Stimulated activated CD4-positive, alpha-beta T cell treated with anti-CD3 and anti-CD28 coated beads, TNF-alpha, amount 100 ng/mL, for 4 hours (primary cell): ENCODE measurements at places on chromosomes 7 and 10.
A peak's percentile ranks its signal among the peaks of the same experiment; 100 is the strongest.

DNA sequence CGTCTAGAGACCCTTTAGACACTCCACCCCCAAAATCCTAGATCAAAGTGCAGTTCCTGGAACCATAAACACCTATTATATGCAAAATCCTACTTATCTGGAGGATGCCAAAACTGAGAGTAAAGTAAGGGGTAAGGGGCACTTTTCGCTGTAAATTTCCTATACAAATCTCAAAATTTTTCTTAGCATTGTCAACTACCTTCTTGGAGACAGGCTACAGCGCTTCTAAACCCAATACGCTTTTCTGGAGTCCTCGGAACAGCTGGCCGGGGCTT is 10.4 kb downstream of the TWIST1 start:
- no peak for DNase-seq

- DNase-seq: no peak
Measured at GRCh38 chr10:47176206-47176902, 123.6 kb upstream of the GDF10 start.

DNA sequence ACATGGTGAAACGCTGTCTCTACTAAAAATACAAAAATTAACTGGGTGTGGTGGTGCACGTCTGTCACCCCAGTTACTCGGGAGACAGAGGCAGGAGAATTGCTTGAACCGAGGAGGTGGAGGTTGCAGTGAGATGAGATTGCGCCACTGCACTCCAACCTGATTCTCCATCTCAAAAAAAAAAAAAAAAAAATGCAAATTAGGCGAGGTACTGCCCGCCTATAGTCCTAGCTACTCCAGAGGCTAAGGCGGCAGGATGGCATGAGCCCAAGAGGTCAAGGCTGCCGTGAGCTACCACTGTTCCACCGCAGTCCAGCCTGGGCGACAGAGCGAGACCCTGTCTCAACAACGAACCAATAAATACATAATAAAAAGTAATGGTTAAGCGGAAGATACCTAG is 1.1 kb upstream of the EIF4H start:
- no peak for DNase-seq

DNA sequence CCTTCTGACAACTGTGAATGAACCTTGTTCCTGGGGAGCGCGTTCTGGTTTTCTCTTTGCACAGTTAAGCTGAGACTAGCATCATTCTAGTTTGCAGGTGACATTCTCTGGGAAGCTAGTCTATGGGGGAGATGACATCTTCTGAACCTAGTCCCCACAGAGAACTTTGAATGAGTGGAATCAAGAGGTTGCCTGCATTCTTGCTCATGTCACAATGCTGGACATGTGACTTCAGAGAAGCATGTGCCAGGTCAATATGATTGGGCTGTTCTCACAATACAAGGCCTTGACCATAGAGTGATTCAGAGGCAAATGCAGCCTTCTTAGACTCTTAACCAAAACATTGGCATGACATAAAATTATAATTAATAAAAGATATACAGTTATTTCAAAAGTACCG is 22.1 kb downstream of the KLLN start:
- no peak for DNase-seq

- no peak for DNase-seq
Measured at GRCh38 chr7:106824458-106824857, 40.6 kb upstream of the PIK3CG start.

DNA sequence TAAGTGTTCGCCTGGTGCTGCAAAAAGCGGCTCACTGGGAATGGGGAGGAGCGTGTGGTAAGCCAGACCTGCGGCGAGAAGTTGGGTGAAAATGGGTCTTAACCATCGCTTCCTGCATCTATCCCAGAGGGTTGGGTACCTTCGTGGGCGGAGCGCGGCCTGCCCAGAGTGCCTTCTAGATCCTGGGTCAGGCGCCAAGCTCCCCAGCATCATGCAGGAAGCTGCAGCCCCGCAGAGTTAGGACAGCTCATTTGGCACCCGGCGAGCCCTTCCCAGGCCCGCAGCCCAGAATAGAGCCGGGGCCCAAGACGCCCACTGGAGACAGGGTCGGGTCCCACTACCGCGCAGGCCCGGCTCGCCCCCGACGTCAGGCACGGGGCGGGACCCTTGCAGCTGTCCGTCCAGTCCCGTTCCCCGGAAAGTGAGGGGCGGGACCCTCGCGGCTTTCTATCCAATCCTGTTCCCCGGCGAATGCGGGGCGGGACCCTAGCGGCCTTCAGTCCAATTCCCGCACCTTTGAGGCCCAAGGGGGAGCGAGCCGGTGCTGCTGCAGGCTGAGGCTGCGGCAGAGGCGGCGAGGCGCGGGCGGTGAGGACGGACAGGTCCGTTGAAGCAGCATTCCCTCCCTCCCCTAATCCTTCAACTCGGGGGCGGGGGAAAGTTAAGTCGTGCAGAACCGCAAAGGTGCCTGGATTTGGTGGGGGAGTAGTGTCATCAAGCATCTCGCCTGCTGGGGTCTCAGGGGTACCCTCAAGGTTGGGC is at the start of gene CROT:
CROT (plus strand) TSS at position 499 of the 762 bp plus-strand sequence. CDS start 3,405 bp downstream, outside the sequence.
- peak; percentile 85 for DNase-seq

- no peak for DNase-seq
Measured at GRCh38 chr7:109893231-109893630, 1197.7 kb upstream of the LRRN3 start.

DNA sequence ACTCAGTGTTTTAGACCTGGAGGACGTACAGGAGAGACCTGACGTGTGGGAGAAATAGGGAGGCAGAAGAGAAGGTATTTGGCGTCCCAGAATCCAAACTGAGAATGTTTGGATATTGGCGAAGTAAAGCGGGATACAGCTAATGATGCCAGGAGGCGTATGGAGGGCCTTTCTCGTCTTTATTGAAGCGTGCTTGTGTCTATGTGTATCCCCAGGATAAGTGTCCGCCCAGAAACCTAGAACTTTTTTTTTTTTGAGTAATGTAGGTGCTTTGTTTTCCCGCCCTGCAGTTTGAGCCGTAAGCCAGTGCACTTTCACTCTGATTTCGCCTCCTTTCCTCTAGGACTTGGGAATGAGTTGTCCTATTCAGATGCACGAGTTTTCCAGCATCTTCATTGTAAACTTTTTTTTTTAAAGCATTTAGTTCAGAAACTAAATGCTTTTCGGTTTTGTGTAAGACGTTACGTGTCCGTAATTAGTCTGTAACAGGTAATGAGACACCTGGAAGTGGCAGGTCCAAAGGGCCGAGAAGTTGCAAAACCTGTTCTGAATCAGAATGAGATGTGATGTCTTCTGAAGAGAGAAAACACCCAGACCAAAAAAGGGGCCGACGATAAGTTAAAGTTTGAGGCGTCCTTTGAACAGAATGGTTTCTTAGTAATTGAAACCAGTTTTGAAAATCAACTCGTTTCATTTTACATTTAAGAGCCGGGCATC is 746 bp downstream of the ARL5B start:
- DNase-seq: no peak

DNA sequence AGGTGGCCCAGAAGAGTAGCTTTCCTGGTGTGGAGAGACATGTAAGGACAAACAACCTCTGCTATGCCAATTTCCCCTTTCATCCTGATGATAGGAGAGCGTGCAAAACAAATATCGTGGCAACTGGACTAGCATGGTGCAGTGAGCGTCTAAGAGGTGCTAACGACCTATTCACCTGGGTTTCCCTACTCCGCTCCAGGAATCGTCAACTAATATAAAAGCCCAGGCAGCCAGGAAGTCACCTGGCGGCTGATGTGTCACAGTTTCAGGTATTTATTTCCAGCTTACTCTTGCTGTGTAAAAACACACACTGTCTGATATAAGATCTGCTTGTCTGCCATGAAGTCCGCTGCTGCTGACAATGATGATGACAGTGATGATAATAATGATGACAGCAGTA is 56.5 kb upstream of the EFCAB10 start:
- DNase-seq: no peak

GRCh38 chr10:70832852-70833528 is 17.2 kb downstream of the SGPL1 start:
- no peak for DNase-seq

DNA sequence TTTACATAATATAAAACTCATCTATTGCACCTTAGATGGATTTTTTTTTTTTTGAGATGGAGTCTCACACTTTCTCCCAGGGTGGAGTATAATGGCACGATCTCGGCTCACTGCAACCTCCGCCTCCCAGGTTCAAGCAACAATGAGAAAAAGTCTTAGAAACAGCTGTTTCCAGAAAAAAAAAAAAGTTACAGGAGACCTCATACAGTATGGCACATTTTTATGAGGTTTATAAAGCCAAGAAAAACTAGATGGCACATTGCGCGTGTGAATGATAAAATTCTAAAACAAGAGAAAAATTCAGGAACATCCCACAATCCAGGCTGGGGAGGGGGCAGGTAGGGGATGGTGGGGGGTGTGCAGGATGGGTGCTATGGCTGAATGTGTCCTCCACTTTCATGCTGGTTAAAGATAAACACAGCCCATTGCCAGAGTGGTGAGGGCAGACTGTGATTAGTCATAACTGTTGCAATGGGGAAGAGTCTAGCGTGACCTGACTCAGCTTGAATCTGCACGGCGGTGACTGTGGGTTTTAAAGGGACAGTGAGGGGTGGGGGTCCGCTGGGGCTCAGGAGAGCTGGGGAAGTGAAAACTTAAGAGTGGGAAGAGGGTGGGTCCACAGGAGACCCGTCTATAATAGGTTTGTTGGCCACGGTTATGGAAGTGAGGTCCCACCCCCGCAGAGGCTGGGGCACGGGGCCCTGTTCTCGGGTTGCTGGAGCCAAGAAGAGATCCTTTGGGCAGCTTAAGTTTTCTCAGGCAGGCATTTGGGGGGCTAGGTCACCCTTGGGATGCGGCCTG is 11.9 kb upstream of the LRRC27 start:
- DNase-seq: no peak

DNA sequence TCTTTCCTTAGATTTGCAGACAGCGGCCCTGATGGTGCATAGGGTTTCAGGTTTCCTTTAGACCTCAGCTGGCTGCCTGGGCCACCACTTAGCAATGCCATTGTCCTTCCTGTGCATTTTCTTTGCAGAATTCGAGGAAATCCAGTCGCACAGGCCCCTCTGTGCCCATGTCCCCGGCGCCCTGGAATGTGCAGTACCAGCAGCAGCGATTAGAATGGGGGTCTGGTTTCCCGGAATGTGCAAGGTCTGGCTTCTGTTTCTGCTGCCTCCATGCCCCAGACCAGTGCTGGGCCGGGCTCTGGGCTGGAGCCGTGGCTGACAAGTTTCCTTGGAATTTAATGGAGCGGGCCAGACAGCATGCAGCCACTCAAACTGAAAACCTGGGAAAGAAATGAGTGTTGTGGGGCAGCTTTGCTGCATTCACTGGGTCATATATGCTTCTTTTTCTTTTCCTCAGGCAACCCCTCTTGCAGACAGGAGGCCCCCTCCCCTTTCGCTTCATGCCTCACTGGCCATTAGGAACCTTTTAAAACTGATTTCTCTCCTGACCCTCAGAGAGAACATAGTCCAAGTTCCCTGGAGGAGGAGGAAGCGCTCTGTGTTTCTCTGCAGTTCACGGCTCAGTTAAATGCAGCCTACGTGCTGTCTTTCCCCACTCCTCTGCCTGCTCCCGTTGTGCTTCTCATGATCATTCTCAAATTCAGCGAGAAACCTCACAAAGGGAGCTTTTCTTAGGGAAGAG is 14.4 kb downstream of the HTRA1 start:
- no peak for DNase-seq

DNA sequence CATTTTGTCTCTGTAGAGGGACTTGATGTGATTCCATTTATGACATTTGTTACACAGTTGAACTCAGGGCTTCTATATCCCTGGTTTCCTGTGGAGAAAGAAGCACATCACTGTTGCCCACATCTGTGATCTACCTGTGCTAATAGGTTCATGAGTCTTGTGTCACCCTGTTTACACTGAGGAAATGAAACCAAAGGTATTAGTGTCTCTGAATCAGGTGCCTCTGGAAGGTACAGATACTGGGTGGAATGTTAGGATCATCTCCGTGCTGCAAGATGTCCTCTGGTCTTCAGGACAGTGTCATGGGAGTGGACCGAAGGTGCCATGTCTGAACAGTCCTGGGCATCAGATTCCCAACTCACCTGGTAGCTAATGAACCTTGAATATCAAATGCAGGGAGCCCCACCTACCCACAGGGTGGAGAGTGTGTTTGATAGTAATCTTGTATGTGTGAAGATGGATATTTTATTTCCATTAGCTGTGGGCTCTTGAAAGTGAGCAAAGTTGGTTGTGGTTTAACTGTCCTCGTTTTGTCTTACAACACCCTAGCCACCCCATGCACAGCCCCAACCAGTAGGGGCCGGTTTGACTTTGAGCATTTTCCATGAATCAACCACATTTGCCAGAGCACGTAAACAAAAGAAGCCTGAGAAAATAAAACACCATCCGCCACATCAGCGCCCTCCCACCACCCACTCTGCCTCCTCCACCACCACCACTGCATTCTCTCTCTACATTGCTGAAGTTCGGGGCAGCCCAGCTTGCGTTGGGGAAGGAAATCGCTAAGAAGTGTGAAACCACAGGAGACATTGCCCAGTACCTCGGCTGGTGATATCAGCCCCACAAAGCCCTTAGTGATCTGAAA is 40.7 kb downstream of the TARP start:
- peak; percentile 40 for DNase-seq

DNA sequence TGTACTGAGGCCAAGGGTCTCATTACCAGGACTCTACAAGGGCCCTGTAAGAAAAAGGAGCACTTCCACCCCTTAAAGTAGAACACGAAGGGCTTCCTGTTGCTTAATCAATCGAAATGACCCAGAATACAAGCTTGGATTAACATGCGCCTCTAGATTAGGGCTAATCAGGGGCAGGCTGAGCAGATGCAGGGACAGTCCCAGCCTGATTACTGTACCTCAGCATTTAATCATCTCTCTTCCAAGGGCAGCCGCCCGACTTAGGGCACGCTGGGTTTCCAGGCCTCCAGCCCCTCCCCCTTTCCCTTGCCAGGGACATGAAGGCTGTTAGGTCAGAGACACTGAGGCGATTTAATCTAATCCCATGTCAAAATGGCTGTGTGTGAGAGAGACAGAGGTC is 138.6 kb downstream of the NRF1 start:
- DNase-seq: no peak

- no peak for DNase-seq
Measured at GRCh38 chr7:149770728-149771636, 2.4 kb downstream of the ZNF467 start.

DNA sequence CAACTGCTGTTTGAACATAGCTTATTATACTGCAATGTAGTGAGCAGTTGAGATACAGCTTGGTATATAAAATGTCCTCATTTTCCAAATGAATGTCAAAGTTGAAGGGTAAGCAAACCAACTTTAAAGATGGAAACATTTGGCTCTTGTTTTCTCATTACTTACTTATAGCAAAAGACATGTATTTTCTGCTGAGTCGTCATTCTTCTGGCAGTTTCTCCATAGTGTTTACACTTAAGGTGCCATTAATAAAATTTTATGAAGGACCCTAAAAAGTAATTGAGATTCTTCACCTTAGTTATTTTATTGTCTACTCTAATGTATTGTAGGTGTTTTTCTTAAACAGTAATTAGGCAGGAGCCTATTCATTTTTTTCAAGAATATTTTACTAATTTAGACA is 68.6 kb downstream of the INSYN2A start:
- no peak for DNase-seq

DNA sequence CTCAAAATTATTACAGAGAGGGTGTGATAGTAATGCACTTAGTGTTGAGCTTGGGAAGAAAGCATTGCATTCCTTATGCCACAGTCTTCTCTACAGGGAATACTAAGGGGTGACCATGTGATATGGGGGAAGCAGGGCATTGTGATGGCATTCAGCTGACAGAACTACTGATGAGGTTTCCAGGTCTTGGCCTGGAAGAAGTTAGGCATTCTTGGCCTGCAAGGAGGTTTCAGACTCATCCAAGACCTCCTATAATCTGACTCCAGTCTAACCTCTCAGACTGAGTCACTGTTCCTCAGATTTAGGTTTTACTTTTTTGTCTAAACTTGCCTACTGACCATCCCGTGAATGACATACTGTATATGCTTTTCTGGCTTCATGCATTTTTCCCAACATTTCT is 7.9 kb downstream of the STMP1 start:
- no peak for DNase-seq
